ENCODE measurements at places on chromosomes 13 and 19.

- DNase-seq, result no peak
Observed at GRCh38 chr13:66543780-66544179, 686.4 kb downstream of the PCDH9 start.

DNA sequence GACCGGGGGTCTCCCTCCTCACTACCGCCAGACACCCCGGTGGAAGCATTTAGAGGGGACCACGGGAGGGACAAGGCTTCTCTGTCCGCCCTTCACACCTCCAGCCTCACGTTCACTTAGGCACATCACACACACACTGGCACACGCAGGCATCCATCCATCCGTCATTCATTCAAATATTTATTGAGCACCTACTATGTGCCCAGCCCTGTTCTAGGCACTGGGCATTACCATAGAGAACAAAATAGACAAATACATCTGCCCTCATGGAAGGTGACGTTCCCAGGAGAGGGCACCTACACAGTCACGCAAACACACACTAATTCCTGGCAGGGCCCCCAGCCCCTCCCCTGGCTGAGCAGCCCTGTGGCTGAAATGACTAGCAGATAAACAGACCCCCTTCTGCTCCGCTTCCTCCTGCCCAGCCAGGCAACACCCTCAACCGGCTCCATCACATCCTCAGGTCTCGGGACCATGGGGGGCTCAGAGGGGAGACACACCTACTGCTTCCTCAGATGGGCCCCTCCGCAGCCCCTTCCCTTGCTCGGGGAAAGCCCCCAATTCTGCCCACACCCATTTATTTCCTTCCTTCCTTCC is 3.7 kb upstream of the NOP53 start:
- DNase-seq, result no peak

- DNase-seq, result peak; percentile 27
Observed at GRCh38 chr19:13597640-13598039, 91.4 kb upstream of the CACNA1A start.

- no peak for DNase-seq
Observed at GRCh38 chr19:927351-927779, 1.5 kb downstream of the ARID3A start.

GRCh38 chr13:29196409-29197074 is 376.4 kb downstream of the MTUS2 start:
- no peak for DNase-seq

DNA sequence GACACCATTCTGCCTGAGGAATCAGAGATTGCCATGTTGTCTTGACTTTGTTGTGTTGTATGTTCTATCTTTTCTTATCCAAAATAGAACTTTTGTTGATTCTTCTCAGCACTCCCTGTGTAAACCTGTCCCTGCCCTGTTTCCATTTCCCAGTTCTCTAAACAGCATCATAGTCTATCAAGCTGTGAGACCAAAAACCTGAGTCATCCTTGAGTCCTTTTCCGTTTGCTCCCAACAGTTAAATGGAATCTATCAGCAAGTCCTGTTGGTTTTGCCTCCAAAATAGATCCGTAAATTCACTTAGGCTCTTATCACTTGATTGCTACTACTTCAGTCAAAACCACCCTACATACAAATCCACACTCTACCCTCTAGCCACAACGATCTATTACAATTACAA is 667.1 kb downstream of the PCDH9 start:
- DNase-seq, result no peak
